ENCODE measurements at places on chromosomes 6 and 20.

DNA sequence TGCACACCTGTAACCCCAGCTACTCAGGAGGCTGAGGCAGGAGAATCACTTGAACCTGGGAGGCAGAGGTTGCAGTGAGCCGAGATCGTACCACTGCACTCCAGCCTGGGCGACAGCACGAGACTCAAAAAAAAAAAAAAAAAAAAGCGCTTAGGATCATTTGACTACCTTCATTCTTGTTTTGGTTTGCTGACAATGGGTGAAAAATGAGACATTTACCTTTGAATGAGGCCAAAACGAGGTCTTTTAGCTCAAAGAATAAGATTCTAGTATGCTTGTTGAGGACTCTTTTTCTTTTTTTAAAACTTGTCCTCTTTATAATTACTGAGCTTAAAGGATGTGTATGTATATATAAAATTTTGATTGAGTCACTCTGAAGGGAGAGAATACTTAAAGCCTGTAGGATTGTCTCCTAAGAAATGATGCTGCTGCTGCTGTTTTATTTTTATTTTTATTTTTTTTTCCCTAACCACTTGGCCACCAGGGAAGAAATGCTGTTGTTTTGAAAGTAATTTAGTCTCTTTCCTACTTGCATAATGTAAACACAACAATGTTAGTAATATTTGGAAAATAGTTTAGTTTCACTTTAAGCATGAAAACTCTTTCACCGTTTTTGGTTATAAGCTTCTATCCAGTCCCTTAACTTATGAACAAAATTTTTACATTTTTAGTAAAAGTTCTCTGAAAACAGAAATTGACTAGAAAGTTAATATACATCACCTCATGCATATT lies 7.9 kb downstream of the UBR2 start:
- no peak for DNase-seq

- DNase-seq = no peak
These were observed 3.3 kb downstream of the TRERF1 start for GRCh38 chr6:42448391-42448790.

- no peak for DNase-seq
These were observed 42.2 kb downstream of the ADAT2 start for GRCh38 chr6:143408151-143408786.

GRCh38 chr6:17816921-17817611 lies 110.3 kb upstream of the NUP153 start:
- DNase-seq = no peak

- DNase-seq = no peak
These were observed 9.7 kb upstream of the CEP43 start for GRCh38 chr6:166989427-166990032.

GRCh38 chr6:44734886-44735629 lies 347.6 kb downstream of the CDC5L start:
- no peak for DNase-seq

DNA sequence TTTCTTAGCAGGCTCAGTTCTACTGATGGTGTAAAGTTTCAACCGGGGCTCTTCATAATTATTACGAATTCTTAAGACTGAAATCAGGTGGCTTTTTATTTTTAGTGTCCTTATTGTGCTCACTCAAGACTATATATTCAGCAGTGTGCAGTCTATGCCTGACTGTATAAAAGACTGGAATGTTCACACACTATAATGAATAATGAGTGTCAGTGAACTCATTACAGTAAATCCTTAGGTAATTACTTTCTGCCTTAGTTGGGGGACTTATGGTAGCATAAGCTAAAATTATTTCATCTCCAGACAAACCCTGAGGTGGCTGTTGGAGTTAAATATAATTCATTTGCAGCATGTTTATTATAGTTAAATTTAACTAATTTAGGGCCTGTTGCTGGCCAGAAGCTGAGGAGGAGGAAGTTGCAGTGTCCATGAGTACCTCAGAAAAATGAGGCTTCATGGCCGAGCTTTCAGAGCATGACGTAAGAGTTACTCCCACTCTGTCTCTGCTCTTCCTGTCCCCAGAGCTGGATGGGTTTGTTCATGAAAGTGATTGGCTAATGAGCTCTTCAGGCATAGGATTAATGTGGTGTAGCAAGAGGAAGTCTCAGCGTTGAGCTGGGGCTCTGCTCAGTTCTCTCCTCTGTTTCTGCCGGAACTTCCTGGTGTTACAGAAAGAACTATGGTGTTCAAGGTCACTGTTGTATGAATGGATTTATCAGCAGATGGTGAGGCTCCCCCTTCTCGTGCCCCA lies 335.7 kb downstream of the NRN1 start:
- no peak for DNase-seq

GRCh38 chr6:158850807-158851115 lies 31.6 kb upstream of the EZR start:
- no peak for DNase-seq

- no peak for DNase-seq
These were observed 45.9 kb downstream of the PLAGL1 start for GRCh38 chr6:143961886-143962878.

- no peak for DNase-seq
These were observed 71.3 kb downstream of the ISM1 start for GRCh38 chr20:13292201-13292885.

DNA sequence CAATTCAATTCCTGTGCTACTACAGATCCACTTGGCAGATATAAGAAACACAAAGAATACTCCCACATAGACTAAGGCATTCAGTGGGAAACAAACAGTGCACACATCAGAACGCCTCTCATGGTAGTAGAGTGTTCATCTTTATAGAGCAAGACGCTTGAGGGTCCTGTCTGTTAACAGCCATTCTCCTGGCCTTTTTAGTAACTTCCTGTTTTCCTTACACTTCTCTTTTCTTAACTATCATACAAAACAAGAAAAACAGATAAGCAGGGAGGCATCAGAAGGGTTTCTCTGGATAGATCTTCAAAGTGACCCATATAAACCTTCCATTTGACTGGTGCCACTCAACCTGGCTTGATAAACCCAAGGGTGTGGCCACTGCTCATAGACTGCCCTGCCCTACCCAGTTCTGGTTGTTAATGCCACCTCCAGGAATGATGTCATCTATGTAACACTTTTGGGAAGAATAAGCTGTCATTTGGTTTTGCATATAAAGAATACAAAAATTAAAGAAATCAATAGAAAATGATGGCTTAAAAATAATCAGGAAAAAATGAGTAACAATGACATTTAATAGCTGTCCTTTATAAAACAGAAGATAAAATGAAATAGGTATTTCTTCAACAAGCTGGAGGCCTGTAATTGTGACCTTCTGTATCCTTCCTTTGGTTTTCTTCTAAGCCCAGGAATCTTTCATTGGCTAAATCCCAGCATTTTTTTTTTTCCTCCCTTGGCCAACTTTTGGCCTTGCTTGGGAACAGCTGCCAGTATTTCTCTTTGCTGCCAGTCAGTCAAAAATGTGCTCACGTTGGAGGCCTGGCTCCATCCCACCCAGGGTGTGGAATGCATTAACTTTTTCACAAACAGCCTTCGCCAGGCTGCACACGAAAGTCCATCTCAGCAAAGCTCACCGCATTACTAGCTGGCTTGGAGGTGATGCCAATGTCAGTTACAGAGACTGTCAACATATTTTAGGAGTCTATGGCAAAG lies 103.5 kb downstream of the GJA10 start:
- no peak for DNase-seq

DNA sequence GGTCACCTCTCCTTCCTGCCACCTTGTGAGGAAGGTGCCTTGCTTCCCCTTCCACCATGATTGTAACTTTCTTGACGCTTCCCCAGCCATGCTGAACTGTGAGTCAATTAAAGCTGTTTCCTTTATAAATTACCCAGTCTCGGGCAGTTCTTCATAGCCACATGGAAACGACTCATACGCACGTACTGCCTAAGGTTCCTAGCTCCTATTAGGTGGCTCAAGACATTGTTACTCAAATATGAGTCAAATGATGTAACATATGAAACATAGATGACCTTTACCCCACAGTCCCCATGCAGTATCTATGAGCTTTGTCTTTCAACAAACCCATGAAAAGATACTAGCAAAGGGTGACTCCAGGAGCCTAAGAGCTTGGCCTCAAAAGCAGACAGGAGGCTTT lies 98.3 kb downstream of the SIM1 start:
- no peak for DNase-seq

- no peak for DNase-seq
These were observed 133.6 kb downstream of the TFAP2B start for GRCh38 chr6:50952092-50952907.
